ENCODE measurements at places on chromosomes 13 and 19.

- no peak for DNase-seq
Measured at GRCh38 chr13:25717666-25718197, 334.1 kb downstream of the SHISA2 start.

GRCh38 chr13:111854403-111854802 lies 212.5 kb upstream of the SOX1 start:
- DNase-seq: peak; percentile 75

DNA sequence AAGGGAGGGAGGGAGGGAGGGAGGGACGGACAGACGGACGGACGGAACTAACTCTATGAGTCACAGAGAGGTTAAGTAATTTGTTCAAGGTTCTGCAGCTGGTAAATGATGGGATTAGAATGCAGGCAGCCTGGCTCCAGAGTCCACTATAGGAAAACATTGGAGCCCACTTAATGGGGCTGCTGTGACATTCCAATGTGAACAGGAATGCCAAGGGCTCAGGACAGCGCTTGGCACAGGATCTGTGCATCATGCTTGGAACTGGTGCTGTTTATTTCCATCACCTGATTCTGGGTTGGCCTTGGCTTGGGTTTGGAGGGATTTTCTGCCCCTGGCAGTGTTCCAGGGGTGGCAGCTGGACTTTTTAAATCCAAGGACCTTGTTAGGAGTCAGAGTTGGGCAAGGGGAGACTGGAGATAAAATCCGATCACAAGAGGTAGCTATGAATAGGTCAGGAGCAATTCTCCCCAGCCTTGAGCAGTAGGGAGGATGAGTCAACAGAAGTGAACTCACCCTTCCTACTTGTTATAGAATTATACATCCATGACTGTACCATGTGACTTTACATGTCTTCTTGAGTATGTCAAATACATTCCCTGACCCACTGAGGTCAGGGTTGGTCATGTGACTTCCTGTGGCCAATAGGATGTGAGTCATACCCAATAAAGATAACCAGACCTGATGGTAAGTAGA lies 7.8 kb upstream of the HIF3A start:
- no peak for DNase-seq

- no peak for DNase-seq
Measured at GRCh38 chr13:40444241-40444640, 222.2 kb downstream of the FOXO1 start.

DNA sequence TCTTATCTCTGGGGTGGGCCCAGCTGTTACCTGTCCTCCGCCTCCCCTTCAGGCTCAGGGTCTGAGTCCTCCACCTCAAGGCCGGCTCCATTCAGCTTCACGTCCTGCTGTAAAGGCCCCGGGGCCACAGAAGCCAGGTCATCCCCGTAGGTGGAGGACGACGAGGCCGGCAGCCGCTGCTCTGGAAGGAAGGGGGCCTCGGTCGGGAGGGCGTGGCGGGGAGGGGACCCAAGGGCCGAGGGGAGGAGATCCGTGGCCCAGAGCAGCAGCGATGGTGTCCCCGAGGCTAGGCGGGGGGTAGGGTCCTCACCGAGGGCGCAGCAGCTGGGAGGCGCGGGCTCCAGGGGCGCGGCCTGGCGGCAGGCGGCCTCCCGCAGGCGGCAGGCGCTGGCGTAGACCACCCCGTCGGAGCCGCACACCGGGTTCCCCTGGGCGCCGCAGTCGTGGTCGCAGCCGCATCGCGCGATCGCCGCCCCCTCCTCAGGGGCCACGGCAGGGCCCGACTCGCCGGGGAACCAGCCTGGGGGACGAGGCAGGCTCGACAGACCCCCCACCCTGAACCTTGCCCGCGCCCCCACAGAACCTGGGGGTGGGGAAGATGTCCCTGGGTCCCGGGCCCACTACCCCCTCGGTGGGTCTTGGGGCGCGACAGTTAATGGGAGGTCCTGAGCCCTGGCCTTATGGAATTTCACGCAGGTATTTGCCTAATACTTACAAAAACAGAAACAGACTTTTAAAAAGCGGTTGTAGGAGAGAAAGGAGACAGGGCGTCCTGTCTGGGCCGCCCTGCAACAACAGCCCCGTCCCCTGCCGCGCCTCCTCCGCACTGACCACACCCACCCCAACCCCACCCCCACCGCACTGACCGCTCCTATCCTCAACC lies 7.6 kb downstream of the F2RL3 start:
- no peak for DNase-seq

GRCh38 chr19:45780146-45780447 lies 2.2 kb downstream of the DMPK start:
- DNase-seq: no peak

GRCh38 chr19:4576016-4576933 lies 16.8 kb upstream of the SEMA6B start:
- DNase-seq: peak; percentile 36

DNA sequence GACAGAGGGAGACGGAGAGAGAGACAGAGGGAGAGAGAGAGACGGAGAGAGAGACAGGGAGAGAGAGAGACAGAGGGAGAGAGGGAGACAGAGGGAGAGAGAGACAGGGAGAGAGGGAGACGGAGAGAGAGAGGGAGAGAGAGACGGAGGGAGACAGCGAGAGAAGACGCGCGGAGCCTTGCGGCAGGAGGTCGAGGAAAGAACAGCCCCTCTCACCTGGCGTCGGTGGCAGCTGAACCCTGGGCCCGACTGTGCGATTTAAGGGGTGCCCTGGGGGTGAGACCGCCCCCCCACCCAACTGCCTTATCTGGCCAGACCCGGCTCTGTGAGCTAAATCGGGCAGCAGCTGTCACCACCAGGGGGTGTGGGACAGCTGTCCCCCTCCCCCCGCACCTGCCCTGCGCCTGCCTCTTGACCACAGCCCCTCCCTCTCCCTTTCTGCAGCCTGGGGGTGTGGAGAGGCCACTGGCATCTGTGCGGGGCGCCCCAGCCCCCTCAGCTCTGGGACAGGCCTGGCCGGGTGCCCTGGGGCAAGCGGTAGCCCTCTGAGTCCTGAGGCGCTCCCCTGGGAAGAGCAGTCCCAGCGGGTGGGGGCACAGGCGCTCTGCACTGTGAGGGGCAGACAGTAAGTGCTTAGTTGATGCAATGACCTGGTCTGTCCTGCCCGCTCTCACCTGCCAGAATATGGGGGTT lies 10.8 kb downstream of the JOSD2 start:
- DNase-seq: no peak

GRCh38 chr19:7161292-7161691 lies 91.8 kb downstream of the ZNF557 start:
- no peak for DNase-seq

DNA sequence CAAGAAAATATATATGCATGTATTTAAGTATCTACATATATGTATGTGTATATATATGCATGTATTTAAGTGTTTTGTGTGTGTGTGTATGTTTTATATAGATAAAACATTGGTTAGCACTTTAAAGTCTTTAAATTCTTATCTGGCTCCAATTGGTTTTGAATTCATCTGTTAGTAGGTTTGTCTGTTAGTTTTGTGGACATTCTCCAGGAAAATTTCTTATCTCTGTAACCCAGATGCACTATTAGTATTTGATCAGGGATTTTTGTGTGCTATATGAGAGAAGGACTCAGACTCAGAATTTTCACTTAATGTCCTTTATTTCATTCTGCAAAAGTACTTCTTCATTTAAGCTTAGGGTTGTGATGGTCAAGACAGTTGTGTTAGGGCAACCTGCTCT lies 103.1 kb downstream of the ITGBL1 start:
- no peak for DNase-seq

DNA sequence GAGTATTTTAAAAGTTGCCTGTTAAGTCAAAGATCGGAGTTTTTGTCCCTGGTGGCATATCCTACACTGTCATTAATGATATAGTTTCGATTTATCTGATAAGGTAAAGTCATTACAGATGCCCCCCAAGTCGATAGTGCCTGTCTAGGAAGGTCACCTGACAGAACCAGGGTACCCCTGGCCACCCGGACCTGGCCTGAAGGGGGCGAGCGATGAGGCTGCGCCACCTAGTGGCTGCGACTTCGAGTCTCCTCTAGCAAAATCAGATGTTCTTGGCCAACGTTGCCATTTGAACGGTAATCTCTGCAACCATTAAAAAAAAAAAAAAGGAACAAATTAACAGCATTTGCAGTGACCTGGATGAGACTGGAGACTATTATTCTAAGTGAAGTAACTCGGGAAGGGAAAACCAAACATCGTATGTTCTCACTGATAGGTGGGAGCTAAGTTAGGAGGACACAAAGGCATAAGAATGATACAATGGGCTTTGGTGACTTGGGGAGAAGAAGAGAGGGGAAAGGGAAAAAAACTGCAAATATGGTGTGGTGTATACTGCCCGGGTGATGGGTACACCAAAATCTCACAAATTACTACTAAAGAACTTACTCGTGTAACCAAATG lies 565.1 kb downstream of the LIG4 start:
- DNase-seq: no peak

DNA sequence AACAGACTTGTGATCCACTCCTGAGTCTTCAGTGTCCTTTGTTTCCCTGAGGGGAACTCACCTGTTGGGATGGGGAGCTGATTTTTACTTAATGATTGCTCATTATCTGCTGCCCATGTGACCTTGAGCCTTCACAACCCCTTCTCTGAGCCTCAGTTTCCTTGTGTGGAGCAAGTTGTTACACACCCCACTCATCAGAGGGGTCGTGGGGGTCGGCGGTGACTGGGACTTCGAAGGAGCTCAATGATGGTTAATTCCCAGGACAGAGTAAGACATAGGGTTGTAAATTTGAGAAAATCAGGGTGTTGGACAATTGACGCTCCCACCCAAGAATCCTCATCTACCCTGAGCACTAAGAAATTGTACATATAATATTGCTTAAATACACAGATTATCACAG lies 13.5 kb downstream of the LILRA5 start:
- DNase-seq: no peak

Data from NCI-H510A treated with DMSO at 0.1 percent for 48 hours (cell line).